Breast epithelium (tissue), 4 donors: ENCODE measurements at places on chromosomes 5 and 9.

DNA sequence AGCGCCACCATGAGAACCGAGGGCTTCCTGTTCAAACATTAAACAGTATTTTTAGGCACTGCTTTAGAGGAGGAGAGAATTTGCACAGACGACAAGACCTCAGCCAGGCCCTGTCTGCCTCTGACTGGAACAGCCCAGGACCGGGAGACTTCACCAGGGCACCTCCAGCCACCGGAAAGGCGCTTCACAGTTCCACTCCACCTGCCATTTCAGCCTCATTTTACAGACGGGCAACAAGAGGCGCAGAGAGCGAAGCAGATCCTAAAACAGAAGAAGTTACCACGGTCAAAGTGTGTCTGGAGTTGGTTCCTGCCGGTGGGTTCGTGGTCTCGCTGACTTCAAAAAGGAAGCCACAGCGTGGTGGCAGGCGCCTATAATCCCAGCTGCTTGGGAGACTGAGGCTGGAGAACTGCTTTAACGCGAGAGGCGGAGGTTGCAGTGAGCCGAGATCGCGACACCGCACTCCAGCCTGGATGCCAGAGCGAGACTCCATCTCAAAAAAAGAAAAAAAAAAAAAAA is 28.4 kb downstream of the COL23A1 start:
- no peak for DNase-seq

DNA sequence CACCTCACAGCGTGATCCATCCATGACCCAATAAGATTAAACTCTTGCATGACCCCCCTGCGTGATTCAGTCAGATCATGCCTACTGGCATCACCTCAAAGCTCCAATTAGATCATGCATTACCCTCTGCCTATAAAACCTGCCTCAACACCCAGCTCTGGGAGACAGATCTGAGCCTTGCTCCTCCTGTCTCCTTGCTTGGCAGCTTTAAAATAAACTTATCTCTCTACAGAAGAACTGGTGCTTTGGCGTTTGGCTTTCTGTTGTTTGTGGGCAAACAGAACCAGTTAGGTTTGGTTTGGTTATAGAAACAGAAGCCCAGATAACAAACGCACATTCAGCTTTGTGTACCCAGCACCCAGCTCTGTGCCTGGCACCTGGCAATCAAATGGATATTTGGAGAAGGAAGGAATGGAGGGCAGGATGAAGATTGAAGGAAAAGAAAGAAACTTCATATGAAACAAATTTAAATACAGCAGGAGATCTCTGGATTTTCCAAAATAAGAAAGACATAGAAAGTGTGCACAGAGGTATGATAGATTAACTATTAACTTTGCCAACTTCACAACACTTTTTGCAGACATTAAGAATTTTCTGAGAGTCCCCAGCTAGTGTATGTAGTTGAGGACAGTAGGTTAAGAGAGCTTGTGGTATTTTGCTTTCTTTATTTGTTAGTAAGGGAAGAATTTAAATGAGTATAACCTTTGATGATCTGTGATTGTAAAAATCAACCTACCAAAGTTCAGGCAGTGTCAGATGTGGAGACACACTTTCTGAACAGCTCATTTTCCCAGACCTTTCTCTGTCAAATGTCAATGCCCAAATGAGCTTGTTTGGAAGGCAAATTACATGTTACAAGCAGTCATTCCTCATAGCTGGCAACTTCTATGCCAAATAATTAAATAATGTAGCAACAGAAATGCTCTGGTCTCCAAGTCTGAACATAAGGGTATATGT is 102.1 kb upstream of the ASTN2 start:
- no peak for DNase-seq

- DNase-seq, result no peak
Measured at GRCh38 chr5:38832810-38833209, 13.0 kb upstream of the OSMR start.

GRCh38 chr9:38125889-38126288 is 56.9 kb upstream of the SHB start:
- DNase-seq, result no peak
